ENCODE measurements at places on chromosomes 4 and X.

DNA sequence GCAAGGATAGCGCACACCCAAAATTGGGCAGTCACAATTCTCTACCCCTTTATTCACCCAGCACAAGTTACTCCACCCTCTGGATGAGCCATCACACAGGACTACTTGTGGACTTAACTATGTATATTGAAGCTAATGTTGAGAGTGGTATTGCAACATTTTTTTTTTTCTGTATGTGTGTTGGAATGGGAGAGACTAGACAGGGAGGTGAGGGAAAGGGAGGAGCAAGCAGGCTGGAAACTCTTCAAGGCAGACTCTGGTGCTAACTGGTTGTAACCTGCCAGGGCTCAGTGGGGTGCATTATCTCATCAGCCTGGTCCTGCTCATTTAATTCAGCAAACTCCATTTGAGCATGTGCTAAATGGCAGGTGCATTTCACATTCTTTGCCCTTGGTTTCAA is 18.4 kb upstream of the CWH43 start:
- no peak for DNase-seq

DNA sequence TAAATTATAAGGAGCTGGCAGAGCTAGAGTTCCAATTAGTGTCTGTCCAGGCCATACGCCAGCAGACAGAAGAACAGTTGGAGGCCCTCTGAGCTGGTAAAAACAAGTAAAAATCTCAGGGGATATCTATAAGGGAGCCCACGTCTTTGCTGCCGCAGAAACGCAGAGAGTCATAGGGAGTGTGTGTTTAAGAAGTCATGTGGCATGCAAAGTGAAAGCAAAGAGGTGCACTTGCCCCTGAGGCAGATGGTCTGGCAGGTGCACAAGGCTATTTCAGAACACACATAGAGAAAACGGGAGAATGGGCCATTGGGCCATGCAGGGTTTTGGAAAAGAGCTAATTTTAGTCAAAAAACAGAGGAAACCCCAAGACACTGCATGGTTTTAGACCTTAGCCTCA is 92.7 kb downstream of the NAP1L3 start:
- DNase-seq = no peak

DNA sequence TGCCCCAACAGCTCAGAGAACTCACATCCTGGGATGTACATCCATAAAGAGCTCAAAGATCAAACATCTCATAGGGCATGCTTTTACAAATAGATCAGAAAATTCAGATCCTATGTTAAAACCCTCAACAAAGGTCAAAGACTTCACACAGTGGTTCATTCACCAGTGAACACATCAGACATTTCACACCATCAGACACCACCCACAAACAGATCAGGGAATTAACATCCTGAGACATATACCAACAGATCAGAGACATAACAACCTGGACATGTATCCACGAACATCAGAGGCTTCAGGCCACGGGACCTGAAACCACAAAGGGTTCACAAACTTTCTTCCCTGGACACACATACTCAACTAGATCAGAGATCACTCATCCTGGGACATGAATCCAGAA is 23.4 kb downstream of the SUV39H1 start:
- DNase-seq = no peak

GRCh38 chr4:183632689-183633088 is 26.3 kb downstream of the RWDD4 start:
- DNase-seq = no peak

DNA sequence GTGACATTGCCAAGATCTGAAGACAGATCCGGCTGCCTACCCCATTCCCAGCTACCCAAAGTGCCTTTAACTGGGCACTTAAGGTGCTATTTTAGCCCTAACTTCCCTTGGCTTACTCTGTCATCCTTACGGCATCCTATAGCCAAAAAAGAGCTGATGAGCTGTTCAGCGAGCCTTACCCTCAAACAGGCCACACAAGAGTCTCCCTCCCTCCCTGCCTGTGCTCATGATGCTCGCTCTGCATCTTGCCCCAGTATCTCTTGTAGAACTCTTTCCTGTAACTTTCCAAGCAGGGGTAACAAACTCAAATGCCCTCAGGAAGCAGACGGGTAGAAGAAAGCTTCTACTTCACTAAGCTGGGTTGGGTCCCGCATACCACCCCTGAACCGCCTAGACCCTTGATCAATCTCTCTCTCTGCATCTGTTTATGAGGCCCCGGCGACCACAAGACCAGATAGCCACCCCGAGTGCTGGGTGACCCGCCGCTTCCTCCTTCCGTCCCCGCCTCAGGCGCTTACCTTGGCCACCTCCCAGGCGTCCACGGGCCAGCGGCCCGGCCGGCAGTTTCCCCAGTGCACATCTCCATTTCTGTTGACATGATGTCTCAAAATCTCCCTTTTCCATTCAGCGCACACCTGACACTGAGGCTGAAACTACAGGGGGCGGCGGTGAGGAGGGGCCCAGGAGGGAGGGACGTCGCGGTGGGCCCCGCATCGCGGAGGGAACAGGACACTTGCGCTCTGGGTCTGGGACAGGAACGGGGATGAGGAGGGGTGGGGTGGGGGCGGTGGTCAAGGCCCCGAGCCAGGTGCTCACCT is 663 bp downstream of the CXorf38 start:
- no peak for DNase-seq
